ENCODE measurements at places on chromosomes 3 and 15.

GRCh38 chr3:24802614-24803013 is 308.0 kb upstream of the THRB start:
- no peak overlapping the region for H3K4me3 ChIP-seq
- H3K36me3 ChIP-seq, result no peaks in the 10 kb centered on the region
- no peak overlapping the region for H3K27ac ChIP-seq
- H3K4me1 ChIP-seq, result no peaks in the 10 kb centered on the region

- H3K4me1 ChIP-seq, result peaks cover 15% of the 10 kb centered on the region
- DNase-seq, result no peak
- no peaks in the 10 kb centered on the region for H3K36me3 ChIP-seq
- H3K27ac ChIP-seq, result no peak overlapping the region
- H3K27me3 ChIP-seq, result no peaks in the 10 kb centered on the region
These were observed 2.3 kb downstream of the RNF13 start for GRCh38 chr3:149815321-149815720.

DNA sequence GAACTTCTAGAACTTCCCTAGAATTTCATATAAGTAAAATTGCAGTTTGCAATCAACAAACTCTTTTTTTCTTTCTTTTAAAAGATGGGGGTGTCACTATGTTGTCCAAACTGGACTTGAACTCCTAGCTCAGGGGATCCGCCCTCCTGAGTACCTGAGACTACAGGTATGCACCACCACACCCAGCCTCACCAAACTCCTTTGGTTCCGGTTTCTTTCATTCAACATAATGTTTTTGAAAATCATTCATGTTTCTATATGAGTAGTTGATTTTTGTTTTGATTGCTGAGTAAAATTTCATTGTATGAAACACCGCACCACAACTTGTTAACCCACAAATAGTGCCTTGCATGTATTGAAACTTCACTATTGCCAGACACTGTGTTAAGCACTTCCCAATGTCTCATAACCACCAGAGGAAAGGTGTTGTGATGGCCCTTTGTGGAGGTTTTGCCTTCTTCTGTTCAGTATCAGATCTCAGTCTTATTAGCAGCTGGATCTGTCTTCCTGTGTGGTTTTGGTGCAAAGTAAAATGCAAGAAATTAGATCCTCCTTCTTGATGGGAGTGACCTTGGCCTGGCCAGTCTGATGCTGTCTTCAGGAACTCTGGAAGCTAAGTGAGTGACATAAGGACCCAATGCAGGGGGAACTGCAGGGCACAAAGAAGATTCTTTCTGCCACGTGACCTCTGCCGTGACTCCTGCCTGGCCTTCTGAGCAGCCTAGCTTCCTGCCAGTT is 78.8 kb upstream of the UBE2E1 start:
- DNase-seq, result no peak
- H3K27ac ChIP-seq, result no peak overlapping the region
- H3K4me1 ChIP-seq, result peaks cover 5% of the 10 kb centered on the region
- H3K4me3 ChIP-seq, result no peak overlapping the region

DNA sequence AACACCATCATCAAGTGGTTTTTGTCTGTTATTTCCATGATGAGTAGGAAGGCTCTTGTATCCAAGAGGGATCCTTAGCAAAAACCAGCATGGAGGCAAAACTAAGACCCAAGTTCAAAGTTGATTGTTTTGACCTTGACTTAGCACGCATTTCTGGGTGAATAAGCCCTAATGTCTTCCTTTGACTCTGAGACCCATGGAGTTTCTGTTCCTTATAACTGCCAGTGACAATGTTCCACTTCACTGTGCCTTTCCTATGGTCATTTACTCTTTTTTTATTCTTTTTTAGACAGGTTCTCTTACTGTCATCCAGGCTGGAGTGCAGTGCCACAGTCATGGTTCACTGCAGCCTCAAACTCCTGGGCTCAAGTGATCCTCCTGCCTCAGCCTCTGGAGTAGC is 118.2 kb upstream of the MRPL3 start:
- DNase-seq, result no peak
- no peaks in the 10 kb centered on the region for H3K4me1 ChIP-seq
- no peak overlapping the region for H3K4me3 ChIP-seq
- H3K36me3 ChIP-seq, result no peaks in the 10 kb centered on the region
- peaks cover 2% of the 10 kb centered on the region for H3K27me3 ChIP-seq
- no peak overlapping the region for H3K27ac ChIP-seq

DNA sequence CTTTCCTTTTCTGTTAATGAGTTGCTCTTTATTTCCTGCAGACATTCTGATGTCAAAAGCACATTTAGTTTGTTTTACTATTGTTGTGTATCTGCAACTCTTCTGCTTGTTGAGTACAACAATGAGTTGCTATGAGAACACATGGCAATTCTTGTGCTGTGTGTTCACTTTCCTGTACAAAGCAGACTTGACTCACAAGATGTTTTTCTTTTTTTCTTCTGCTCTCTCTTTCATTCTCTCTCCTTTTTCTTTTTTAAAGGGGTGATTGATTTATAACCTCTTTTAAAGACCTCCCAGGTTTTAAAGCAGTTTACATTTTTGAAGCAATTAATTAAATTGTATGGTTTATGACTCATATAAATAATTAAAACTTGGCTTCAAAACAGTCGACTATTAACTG is 31.6 kb upstream of the ABHD10 start:
- peaks cover 3% of the 10 kb centered on the region for H3K4me1 ChIP-seq
- peaks cover 36% of the 10 kb centered on the region for H3K36me3 ChIP-seq
- H3K27me3 ChIP-seq, result no peaks in the 10 kb centered on the region
- H3K27ac ChIP-seq, result peak overlapping the region; percentile 29

GRCh38 chr3:184786280-184786941 is 25.6 kb upstream of the VPS8 start:
- peak; percentile 67 for DNase-seq
- peak overlapping the region; percentile 4 for H3K4me3 ChIP-seq
- peaks cover 28% of the 10 kb centered on the region for H3K4me1 ChIP-seq
- H3K27me3 ChIP-seq, result no peaks in the 10 kb centered on the region
- no peaks in the 10 kb centered on the region for H3K36me3 ChIP-seq

Data from astrocyte (in vitro differentiated cells and primary cell).